Epithelial cell of esophagus (primary cell): ENCODE measurements at places on chromosomes 1 and 21.

DNA sequence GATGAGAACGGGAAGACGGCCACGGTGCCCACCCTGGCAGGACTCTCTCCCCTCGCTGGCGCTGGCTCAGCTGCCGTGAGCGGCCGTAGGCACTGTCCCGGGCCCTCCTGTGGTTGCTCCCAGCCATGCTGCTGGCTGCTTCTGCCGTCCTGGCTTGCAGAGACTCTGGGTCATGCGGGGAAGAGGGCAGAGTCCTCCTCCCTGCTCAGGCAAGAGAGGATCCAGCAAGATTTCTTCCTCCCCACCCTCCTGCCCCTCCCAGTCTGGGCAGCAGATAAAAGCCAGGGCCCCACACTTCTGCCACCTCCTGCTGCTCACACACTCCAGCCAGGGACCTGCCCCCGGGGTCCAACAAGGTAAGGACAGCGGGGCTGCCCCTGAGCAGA is 60.1 kb downstream of the AGPAT3 start:
- DNase-seq: no peak

- peak; percentile 68 for DNase-seq
Observed at GRCh38 chr1:228210076-228210651, 2.3 kb downstream of the OBSCN start.

- DNase-seq: no peak
Observed at GRCh38 chr1:113983391-113983790, 4.1 kb downstream of the OLFML3 start.

GRCh38 chr1:90862782-90863181 is 145.7 kb upstream of the BARHL2 start:
- DNase-seq: no peak
